Caudate nucleus (tissue), 63 donors: ENCODE measurements at places on chromosomes 3 and 15.

DNA sequence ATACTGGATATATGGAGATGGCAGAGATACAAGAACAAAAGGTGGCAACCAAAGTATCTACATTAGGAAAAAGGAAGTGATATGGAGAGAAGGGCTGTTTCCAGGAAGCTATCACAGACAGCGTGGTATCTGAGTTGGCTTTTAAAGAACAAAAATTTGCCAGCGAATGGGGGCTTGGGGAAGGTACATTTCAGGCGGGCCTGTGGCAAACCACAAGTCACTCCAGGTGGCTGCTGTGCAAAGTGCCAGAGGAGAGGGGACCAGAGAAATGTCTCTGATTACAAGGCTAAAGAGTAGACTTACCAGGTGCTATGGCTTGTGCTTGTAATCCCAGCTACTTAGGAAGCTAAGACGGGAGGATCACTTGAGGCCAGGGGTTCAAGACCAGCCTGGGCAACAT, 91.1 kb downstream of the MSL2 start:
- DNase-seq, result no peak

DNA sequence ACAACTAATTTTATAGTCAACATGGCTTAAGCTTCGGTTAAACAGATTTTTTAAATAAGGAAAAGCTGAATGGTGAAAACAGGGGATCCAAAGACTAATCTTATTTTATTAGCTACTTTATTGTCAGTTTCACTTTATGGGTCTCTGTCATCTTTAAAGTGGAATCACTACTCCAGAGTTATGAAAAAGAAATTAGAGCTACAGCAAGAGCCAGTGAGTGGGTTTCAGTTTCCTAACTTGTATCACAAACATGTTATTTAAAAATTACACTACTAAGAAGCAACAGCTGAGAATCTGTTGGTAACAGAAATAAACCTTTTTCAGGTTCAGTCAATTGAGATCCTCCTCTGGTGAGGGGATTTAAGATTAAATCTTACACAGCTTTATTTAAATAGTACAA, 10.0 kb downstream of the PHC3 start:
- no peak for DNase-seq

DNA sequence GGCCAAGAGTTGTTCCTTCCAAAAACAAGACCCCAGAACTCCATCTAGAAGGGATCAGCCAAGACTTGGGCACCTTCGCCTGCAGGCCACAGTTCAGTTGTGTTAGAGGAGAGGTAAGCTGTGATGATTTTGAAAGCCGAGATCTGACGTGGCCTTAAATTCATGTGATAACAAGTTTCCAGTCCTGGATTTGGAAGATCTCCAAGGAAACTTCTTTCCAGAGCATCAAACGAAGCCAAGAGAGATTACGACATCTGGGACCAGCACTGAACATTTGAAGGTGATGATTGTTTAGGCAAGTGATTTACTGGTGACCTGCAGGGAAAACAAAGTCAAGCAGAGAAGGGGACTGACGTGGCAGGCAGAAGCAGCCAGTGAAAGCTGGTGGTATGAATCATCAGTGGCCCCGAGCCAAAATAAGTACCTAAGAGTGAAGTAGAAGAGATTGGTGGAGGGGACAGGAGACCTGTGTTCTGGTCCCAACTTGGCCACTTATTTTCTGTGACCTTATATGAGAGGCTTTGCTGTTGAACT, 339.0 kb upstream of the PROK2 start:
- DNase-seq, result no peak

- DNase-seq, result no peak
Observed at GRCh38 chr3:100436951-100437350, 35.6 kb downstream of the LNP1 start.

GRCh38 chr3:36393563-36393962, 13.3 kb downstream of the STAC start:
- no peak for DNase-seq

DNA sequence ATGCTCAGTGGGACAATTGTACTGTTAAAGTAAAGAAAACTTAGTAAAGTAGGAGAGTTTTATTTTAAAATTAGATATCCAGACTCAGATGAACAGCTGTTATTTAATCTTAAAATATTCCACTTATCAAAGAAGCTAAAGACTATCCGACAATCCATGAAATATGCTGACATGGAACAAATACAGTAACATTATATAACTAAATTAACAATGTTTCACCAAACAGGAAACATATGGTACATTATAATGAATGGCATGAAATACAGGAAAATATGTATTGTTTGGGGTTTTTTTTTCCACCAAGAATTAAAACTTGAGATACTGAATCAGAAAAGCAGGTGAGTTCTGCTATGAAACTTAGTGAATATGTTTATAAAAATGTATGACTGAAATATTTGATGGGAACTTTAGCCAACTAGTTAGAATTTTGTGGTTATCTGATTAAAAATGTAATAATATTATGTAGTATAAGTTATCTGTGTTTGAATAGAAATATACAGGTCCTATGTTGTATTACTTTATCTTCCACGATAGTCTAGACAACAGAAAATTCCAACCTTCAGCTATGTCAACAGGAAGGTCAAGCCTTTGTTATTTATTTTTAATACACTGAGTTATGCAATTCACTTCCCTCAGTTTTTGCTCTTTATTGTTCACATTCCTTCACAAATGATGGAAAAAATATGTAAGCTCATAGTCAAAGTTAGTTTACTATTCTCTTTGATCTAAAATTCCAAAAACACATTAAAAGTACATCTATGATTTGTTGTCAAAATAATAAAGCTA, 72.7 kb downstream of the UACA start:
- DNase-seq, result no peak

- DNase-seq, result no peak
Observed at GRCh38 chr3:171994646-171995428, 44.5 kb upstream of the FNDC3B start.

DNA sequence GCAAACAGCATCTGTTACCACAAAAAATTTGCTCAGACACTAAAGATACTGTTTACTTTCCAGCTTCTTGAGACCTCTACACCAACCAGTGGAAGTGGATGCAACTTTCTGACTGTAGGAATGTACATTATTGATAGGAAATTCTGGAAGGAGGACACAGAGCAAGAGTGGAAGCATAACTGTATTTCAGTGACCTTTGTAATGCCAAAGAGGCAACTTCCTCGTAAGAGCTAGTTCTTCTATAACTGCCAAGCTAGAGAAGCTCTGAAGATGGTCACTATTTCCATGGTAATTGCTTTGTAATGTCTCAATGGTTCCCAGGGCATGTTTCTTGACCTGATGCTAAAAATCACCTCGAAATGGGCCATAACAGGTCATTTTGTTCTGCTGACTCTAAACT, 96.3 kb upstream of the SLC2A2 start:
- DNase-seq, result no peak

DNA sequence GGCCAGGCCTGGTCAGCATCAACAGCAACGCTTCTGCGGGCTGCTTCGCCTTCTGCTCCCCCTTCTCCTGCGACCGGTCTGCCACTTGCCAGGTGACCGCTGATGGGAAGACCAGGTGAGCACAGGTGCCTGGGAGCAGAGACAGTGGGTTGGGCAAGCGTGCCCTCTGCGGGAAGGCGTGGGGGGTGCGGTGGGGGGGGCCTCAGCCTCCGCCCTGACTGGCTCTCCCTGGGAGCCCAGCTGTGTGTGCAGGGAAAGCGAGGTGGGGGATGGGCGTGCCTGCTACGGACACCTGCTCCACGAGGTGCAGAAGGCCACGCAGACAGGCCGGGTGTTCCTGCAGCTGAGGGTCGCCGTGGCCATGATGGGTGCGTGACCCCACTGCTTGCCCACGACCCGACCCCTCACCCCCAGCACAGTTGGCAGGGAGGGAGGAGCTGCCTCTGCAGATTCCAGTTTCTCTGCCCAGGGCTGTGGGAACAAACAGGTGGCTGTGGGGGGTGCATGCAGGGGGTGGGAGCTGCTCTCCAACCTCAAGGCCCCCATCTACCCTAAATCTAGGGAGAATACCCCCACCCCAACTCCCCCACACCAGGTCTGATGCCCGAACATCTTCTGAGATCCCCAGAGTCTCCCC, 8.8 kb downstream of the STAB1 start:
- DNase-seq, result no peak

DNA sequence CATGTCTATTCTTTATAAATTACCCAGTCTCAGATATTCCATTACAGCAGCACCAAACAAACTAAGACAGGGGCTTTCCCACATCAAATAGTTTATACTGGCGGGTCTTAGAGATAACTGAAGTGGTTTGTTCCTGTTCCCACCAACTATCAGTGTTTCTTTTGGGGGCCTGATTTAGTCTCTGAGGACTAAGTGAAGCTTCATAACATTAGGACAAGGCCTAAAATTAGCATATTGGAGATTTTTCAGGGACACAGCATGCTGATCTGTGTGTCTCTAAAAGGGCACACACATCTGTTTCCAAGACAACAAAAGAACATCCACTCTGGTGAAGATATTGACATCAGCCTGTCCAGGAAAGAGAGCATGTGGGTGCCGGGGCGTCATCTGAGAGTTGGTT, 72.6 kb upstream of the SEMA6D start:
- DNase-seq, result no peak

GRCh38 chr3:50380405-50381085, 21.2 kb upstream of the TMEM115 start:
- DNase-seq, result no peak

GRCh38 chr3:120780977-120781376, 38.4 kb downstream of the GTF2E1 start:
- DNase-seq, result no peak

- no peak for DNase-seq
Observed at GRCh38 chr3:50211930-50212329, 6.9 kb downstream of the SLC38A3 start.

DNA sequence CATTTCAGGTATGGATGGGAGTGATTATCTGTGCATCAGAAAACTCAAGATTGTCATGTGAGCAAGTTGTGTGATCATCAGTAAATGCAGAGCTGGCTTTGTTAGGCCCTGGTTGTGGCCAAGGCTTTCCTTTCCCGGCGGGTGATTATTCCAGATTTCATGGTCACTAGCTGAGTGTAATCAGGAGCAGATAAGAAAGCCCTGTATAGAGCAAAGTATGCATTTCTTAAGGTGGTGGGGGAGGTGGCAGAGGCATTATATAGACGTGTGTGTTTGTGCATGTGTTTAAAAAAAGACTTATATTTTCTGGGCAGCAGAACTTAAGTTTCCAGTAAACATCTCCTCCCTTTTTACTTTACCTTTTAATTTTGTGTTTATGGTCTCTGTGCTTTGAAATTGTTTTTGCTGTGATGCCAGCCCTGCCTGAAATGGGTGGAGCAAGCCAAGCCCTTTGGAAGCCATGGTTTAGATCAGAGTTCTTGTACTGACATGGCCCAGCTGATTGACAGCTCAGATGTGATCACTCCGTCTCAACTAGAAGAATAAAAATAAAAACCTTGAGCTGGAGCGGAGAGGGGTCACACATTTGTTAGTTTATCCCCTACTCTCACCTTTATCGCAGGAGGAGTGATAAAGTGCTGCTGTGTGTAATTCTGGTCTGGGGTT, 22.2 kb downstream of the SMAD3 start:
- DNase-seq, result no peak

- DNase-seq, result no peak
Observed at GRCh38 chr15:63362885-63363284, 18.8 kb downstream of the CA12 start.

DNA sequence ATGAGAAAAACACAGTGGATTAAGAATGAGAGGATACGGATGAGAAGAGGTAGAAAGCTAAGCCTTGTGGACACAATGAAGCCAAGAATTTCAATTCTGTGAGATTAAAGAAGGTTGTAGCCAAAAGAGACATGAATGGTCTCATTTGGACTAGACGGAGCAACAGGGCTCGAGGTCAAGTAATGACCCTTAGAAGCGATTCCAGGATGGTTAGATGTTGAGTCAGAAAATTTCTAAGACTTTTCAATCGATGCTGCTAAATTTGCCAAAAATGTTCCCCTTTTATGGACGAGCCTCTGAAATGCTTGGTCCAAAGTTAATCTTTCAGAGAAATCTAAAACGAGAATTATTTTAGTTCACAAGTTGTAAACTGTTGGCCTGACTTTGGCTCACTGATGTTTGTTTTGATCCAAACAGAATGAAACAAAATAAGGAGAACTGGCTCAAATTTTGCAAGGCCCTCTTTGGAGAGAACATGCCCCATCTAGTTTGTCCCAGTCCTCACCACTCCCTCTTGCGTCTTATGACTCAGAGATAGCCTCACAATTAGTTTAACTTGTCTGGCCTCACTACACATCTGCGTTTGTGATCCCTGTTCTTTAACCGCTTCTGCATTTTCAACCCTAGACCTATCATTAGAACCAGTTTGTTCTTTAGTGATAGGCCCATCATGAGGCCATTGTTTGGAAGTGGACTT, 235.5 kb downstream of the PDZRN3 start:
- no peak for DNase-seq

DNA sequence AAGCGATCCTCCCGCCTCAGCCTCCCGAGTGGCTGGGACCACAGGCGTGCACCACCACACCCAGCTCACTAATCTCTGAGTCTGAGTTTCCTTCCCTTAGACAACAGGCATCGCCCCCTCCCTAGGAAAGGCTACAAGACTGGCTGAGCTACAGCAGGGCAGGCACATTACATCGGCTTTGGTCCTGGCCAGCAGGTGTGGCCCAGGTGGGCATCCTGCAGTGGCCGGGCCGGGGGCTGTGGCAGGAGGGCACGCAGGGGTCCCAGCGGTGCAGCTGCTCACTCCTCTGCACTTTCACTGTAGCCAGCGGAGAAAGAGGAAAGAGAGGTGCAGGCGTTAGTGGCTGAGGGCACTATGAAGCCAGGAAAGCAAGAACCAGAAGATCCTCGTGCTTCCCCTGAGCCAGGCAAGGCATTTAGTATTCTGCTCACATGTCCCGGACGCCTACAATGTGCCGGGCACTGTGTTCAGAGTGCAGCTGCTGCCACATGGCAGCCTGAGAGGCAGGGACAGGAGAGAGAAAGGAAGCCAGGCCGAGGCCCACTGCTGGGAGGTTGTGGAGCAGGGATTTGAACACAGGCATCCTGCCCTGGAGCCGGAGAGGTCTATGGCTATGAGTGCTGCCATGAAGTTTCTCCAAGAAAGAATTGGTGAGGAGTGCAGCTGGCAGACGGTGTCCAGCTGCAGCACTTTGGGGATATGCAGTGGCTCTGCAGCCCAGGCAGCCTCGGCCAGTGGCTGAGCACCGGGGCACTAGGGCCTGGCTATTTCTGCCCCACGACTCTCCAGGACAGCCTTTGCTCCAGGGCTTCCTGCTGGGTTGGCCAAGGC, 22.3 kb downstream of the GRIP2 start:
- no peak for DNase-seq

DNA sequence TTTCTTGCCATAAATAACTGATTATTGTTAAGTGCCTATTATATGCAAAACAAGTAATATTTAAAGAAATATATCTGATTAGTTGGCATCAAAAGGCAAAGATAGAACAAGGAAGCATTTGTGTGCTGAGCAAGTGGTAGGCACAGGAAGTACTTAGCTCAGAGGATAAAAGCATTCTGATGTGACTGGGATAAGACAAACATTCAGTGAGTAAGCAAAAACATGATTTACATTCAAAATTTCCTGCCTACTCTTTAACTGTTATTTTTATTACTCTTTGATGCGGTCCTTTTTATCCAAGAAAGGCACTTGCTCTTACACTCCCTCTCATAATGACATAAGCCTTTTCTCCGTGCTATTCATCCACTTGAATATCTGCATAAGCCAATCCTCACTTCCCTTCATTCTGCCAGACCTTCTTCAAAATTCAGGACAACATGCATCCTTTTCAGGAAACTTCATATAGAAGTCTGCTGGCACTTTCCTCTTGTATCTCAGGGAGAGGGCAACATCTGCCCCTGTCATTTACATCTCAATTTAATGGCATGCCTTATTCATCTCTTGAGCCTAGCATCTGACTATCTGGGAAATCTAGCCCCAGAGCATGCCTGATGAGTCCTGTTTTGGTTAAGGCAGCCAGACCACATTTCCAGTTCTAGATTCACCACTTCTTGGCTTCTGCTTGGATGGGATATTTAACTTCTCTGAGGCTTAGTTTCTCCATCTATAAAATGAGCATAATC, 478.2 kb upstream of the ROBO2 start:
- no peak for DNase-seq
